Cerebellum (tissue), 4 donors: ENCODE measurements at places on chromosomes 7 and 10. TPM values are rescaled to one million over a fixed set of nuclear protein-coding genes. Genes with fewer than 3 reads are reported as not detected.

GRCh38 chr7:115782696-115783490 is 247.7 kb downstream of the TFEC start:
- no peak for DNase-seq

DNA sequence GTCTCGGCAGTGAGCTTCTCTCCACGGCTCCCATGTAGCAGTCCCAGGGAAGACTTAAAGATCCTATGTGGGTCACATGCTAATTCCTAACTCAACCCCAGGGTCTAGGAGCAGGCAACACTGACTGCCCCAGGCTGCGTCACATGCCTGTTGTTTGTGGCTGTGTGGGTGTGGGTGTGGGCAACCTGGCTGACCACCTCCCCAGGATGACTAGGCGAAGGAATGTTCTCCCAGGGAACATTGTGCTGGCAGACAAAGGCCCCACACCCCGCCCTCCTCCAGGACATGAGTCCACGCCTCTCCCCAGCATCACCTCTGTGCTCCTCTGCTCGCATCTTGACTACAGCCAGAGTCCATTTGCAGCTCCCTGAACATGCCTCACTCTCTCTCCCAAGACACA is 30.3 kb downstream of the SLC29A3 start:
- no peak for DNase-seq

GRCh38 chr10:31011017-31011664 is 20.5 kb downstream of the ZNF438 start:
- DNase-seq, result no peak

GRCh38 chr10:96721207-96721572 is 876 bp upstream of the PIK3AP1 start:
- peak; percentile 14 for DNase-seq

- DNase-seq, result no peak
These were observed 7.6 kb downstream of the WNT8B start for GRCh38 chr10:100470367-100470766.

- no peak for DNase-seq
These were observed 483 bp downstream of the GDF10 start for GRCh38 chr10:47300429-47300931.

GRCh38 chr10:71562904-71563303 is 156.7 kb downstream of the C10orf105 start:
- DNase-seq, result no peak

- no peak for DNase-seq
These were observed 674 bp upstream of the OSBPL3 start for GRCh38 chr7:24980534-24981170.

GRCh38 chr10:121702351-121703320 is 104.4 kb upstream of the FGFR2 start:
- no peak for DNase-seq

DNA sequence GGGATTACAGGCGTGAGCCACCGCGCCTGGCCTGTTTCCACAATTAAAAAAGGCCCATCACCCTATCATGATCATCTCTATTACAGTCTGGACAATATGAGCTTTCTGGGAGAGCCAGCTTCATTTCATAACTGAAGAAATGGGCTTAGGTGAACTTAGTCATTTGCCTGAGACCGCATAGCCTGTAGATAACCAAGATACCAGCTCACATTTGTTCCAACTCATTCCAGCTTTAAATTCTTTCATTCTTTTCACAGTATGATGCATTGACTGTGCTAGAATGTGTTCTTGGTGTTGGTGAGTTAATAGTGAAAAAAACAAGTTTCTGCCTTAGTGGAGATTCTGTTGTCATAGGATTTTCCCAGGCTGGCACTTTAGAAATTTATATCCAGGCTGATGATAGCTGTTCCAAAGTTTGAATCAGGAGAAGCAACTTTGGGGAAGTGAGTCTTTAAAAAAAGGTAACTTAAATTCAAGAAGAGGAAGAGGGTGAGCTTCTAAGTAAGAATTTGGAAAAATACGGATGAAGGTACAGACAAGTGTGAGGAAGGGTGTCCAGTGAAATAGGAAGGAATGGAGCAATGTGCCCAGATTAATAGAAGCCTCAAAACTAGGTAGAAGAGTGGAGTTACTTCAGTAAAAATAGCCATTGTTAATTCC is 2.1 kb upstream of the H2AZ2 start:
- no peak for DNase-seq

- no peak for DNase-seq
These were observed 383.4 kb downstream of the AUTS2 start for GRCh38 chr7:69981646-69982045.

GRCh38 chr10:32256613-32257437 is 90.1 kb downstream of the EPC1 start:
- peak; percentile 68 for DNase-seq

GRCh38 chr10:86922553-86922961 is 34.9 kb downstream of the MMRN2 start:
- DNase-seq, result no peak

- DNase-seq, result no peak
These were observed 94.2 kb downstream of the MTPAP start for GRCh38 chr10:30254926-30255325.

DNA sequence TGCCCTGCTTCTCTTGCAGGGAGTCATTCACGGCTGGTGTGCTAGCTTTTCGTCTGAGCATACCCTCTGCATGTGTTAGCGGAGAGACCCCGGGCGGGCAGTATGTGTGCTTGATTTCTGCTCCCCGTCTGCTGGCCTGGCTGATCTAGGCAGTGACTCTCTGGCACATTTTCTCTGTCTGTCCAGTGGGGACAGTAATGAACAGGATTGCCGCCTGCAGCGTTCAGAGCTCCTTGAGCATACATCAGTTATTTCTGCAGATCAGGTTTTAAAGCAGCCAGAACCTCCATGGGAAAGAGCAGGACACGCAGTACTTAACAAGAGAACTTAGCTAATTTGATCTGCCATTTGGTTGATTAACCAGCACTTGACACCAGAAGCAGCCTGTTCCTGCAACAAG is 242.5 kb downstream of the CELF2 start:
- peak; percentile 63 for DNase-seq

GRCh38 chr10:27743012-27743876 is 2.4 kb downstream of the MKX start:
- DNase-seq, result no peak

GRCh38 chr10:63543576-63543962 is 22.4 kb downstream of the REEP3 start:
- DNase-seq, result no peak

- DNase-seq, result no peak
These were observed 53.9 kb downstream of the ADD3 start for GRCh38 chr10:110061687-110062086.

- DNase-seq, result no peak
These were observed 1.8 kb downstream of the SEPTIN7 start for GRCh38 chr7:35802649-35803048.

GRCh38 chr10:70660722-70661121 is 11.6 kb upstream of the ADAMTS14 start:
- no peak for DNase-seq

GRCh38 chr10:1413823-1414222 is 323.5 kb downstream of the ADARB2 start:
- no peak for DNase-seq

GRCh38 chr10:45256246-45256645 is 59.2 kb downstream of the OR13A1 start:
- no peak for DNase-seq

DNA sequence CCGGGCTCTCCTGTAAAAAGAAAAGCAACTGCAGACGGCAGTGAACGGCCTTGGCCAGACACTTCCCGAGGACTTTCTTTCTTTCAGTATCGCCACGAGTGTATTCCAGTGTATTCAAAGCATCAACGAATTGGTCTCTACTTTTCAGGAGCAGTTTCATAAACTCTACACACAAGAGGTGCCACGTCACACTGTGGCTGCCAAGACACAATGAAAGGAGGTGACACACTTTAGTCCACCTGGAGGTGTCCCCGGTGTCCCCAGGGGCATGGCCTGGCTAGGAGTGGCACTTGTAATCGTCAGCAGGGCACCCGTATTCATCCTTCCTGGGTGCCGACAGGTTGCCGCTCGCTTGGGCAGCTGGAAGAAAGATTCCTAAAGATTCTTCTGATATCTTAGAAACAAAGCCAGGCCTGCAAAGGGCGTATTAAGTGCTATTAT is 5.0 kb downstream of the TNS3 start:
- no peak for DNase-seq

- no peak for DNase-seq
These were observed 68.9 kb upstream of the ADO start for GRCh38 chr10:62735464-62736167.

- no peak for DNase-seq
These were observed 486.0 kb downstream of the TNS3 start for GRCh38 chr7:47095946-47096345.

DNA sequence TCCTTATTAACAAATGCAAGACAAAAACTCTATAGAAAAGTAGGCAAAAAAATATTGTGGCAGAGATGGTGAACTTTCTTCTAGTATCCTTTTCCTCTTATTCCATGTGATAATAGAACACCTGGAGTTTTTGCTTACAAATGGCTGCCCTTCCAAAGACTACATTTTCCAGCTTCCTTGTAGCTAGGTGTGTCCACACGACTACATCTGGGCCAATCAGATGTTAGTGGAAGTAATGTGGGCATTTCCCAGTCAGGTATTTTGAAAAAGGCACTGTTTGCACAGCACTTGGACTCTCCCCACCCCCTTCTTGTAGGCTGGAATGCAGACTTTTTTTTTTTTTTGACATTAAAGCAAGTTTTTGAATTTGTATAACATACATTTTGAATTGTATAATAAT is 105.5 kb upstream of the TBX20 start:
- no peak for DNase-seq

DNA sequence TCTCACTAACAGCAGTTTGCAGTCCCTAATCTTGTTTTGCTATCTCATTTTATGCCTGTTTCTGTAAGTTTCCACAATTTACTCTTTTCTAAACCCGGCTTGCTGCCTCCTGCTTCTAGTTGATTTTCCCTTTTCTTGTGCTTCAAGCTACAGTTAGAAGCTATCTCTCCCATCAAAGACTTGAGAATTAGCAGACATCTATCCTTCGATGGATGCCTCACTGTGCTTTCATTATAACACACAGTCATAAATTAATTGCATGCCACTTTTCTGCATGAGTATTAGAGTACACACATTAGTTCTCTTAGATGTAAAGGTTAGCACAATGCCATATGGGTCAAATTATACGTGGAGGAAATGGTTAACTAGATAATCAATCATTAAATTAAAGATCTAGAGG is 48.7 kb downstream of the SEMA3A start:
- no peak for DNase-seq

DNA sequence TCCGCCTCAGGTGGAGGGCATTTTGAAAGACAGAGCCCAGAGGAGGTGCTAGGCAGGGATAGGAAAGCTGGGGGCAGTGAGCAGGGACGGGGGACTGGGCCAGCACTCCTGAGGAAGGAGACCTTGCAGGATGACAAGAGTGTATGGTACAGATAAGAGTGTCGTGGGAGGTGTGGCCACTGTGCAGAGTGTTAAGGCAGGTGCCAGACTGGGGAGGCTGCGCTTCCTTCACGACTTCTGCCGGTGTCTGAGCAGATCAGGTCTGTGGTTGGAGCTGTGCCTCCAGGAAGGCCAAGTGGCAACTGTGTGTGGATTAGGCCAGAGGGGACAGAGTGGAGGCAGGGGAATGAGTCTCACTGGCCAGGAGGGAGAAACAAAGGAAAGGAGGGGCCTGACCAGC is 161.7 kb downstream of the HIBADH start:
- no peak for DNase-seq

DNA sequence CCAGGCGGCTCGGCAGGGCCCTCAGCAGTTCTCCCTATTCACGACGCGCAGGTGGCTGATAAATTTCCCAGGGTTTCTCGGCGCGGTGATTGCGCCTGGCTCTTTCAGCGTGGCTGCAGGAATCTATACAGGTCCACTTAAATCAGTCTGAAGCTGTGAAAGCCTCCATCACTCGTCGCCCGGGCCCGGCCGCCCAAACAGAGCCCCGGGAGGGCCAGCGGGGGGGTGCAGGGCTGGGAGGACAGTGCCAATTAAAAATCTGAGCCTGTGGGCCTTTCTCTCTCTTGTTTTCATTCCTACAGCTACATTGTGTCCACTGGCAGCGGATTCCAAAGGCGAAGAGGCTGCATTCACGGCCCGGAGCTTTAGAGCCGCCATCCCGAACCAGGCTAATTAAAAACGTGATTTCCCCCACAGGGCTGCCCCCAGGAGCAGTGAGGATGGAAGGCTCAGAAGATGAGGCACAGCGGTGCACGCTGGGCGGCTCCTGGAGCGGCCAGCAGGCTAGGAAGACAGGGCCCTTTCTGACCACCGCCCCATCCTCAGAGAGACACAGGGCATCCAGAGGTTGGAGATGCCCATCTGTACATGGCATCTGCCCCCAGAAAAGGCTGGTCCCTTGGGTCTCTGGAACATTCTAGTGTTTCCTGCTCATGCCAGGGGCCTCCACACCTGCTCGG is 100.7 kb downstream of the FAM53B start:
- no peak for DNase-seq

DNA sequence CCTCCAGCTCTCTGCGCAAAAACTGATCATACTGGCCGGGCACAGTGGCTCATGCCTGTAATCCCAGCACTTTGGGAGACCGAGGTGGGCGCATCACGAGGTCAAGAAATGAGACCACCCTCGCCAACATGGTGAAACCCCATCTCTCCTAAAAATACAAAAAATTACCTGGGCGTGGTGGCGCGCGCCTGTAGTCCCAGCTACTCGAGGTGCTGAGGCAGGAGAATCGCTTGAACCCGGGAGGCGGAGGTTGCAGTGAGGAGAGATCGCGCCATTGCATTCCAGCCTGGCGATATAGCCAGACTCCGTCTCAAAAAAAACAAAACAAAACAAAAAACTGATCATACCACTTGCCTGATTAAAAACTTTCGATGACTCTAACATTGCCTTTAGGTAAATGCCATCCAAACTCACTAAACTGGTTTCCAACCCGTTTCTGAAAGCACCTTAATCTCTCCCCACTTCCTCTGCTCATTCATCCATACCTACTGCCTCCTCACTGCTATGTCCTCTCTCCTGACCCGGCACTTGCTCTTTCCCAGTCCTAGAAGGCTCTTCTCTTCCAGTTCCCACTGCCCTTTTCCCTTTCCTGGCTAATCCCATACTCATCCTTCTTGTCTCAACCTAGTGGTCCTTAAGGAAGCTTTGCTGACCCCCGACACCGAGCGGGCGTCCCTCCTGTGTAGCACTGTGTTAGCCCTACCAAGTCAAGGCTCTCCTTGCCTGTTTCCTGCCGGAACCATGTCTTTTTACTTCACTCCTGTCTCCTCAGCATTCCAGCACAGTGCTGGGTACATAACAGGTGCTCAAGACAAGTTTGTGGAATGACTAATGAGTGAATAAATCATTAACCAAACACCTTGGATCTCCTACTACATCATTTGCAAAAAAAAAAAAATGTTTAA is 686 bp upstream of the MIOS start:
- DNase-seq, result peak; percentile 10

Gene PKD2L1
- not detected for total RNA-seq

Gene ANLN
- total RNA-seq, result 9.8 TPM

Gene TMEM120A
- total RNA-seq, result 16.7 TPM

Gene ZNF467
- 3.2 TPM for total RNA-seq

Gene CTAGE15
- 0.18 TPM for total RNA-seq

Gene PRLHR
- 0.36 TPM for total RNA-seq

Gene PDE1C
- 122 TPM for total RNA-seq

Gene SEMA3C
- 33.2 TPM for total RNA-seq

Gene OR2A2
- total RNA-seq, result not detected

Gene NEUROD6
- total RNA-seq, result 35.3 TPM

Gene PMPCB
- total RNA-seq, result 56.3 TPM
